ENCODE measurements at places on chromosomes 7 and 10.
A peak's percentile ranks its signal among the peaks of the same experiment; 100 is the strongest.

GRCh38 chr7:69588773-69589172 lies 9.5 kb upstream of the AUTS2 start:
- DNase-seq = no peak

DNA sequence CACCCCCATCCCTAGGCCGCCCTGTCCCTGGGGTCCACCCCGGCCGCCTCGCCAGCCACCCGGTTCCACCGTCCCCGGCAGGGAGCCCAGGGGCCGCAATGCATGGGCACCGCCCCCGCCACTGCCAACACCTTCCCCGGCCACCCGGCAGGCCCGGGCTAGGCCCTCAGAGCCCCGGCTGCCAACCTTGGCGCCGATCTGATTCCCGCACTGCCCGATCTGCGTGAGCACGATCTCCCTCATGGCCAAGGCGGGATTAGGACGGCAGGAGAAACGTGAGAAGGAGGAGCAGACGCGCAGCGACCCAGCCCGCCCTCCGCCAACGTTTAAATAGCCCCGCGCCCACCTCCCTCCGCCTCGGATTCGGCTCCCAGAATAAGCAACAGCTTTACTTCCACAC lies at the start of gene TUBB8:
TUBB8 (minus strand) TSS at position 301 of the 400 bp plus-strand sequence; CDS start at position 243, 58 bp downstream.
- no peak for DNase-seq

DNA sequence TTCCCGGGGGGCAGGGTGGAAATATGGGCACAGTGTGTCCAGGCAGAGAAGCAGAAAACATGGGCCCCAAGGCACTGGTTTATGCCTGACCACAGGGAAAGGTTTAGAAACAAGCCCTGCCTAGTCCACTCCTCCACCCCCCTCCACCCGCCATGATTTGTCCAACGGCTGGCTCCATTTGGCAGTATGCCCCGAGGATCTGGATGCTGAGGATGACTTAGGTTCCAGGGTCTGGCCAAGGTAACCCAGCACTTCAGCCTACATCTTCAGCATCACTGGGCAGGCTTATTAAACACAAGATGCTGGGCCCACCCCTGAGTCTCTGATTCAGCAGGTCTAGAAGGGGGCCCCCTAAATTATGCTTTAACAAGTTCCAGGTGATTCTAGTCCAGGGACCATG lies 121.9 kb downstream of the RALA start:
- no peak for DNase-seq

- no peak for DNase-seq
Measured at GRCh38 chr10:86583983-86584382, 62.4 kb upstream of the WAPL start.

- no peak for DNase-seq
Measured at GRCh38 chr10:11913079-11913641, 90.0 kb downstream of the PROSER2 start.

DNA sequence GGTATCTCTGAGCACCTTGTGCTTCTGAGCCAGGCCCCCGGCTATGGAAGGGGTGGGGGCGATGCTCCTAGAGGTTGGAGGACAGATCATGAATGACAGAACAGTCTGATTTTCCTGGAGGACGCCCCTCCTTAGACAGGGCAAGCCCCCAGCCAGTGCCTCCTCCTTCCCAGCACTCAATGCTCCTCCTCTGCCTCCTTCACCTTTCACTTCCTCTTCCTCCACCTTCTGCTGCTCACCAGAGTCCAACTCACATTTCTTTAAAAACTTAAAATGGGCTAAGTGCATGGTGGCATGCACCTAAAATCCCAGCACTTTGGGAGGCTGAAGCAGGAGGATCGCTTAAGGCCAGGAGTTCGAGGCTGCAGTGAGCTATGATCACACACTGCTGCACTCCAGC lies 71.1 kb upstream of the CUX1 start:
- no peak for DNase-seq

DNA sequence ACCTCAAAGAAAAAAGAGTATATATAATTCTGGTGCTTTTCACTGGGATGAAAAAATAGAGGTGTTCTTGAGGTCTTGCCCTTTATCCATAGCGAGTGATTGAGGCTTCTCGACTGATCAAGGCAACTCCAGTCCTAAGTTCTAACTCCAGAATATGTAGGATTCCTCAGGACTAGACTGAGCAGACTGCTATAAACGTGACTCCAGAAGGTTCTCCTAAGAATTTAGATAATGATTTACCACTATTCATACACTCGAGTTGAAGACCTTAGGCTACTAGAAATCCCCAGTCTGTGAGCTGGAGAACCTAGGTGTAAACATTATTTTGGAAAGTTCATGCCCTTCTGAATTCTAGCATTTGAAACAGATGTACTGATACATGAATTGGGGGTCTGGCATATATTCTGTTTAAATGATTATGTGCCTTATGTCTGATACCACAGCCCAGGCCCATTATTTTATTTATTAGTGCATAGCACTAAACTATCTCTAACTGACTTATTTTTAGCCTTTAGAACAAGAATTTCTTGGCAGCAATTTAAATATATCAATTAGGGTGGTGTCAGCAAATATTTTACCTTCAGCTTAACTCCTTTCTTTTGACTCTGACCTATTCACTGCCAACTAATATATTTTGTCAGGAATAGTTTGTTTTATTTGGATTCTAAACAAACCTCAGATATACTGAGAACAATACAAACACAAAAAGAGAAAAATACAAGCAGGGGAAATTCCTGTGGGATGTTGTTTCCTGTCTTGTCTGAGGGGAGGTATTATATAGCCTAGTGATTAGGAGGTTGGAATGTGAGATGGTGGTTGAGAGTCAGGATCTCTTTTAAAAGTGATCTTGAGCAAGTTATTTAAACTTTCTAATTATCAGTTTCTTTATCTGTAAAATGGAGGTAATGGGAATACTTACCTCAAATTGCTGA lies 75.8 kb downstream of the PODXL start:
- DNase-seq = no peak

GRCh38 chr7:117312593-117313580 lies 10.0 kb downstream of the WNT2 start:
- no peak for DNase-seq

DNA sequence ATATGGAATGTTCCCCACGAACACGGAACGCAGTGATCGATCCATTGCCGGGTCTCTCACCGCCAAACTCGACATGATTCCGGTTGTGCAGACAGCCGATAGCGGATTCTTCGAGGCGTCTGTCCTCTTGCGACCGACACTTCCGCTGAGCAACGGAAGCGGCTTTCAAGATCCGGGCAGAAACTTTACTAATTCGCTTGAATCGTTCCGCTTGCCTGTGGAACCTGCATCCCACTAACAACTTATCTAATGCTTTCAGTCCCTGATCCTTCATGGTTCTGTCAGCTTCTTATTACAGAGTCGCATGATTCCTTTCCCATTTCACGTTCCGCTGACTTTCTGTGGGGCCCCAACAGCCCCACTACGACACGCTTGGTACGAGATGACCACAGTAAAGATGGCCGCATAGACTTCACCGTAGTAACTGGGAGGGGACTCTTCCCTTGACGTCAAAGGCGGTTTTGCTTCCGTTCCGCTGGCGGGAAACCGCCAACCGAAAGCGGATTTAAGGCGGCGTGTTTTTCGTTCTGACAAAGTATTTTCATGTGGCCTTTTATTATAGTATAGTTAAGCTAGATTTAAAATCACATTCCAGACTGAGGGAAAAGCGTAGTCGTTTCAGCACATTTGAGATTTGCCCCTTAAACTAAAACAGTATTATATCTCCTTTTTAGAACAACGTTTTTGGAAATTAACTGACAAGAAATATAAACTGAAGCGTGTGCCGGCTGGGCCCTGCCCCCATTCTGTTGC lies at the start of gene CSTF2T:
CSTF2T (minus strand) TSS at position 121 of the 753 bp plus-strand sequence; CDS start at position 75, 46 bp downstream.
- peak; percentile 52 for DNase-seq

DNA sequence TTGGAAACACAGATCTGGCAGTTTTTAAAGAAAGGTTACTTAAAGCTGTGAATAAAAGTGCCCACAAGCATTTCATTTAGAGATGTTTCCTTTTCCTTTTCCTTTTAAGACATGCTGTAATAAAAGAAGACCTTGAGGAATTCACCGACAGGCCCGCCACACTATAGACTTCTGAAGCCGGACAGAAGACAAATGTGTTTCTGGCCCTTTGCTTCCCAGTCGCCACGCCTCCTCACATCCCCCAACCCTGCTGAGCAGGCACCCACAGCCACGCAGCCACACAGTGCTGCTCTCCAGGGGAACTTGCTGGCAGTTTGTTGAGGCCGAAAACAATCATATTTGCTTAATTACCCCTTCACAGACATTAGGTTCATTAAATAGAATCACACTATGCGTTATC lies 83.4 kb downstream of the SLC25A13 start:
- no peak for DNase-seq

DNA sequence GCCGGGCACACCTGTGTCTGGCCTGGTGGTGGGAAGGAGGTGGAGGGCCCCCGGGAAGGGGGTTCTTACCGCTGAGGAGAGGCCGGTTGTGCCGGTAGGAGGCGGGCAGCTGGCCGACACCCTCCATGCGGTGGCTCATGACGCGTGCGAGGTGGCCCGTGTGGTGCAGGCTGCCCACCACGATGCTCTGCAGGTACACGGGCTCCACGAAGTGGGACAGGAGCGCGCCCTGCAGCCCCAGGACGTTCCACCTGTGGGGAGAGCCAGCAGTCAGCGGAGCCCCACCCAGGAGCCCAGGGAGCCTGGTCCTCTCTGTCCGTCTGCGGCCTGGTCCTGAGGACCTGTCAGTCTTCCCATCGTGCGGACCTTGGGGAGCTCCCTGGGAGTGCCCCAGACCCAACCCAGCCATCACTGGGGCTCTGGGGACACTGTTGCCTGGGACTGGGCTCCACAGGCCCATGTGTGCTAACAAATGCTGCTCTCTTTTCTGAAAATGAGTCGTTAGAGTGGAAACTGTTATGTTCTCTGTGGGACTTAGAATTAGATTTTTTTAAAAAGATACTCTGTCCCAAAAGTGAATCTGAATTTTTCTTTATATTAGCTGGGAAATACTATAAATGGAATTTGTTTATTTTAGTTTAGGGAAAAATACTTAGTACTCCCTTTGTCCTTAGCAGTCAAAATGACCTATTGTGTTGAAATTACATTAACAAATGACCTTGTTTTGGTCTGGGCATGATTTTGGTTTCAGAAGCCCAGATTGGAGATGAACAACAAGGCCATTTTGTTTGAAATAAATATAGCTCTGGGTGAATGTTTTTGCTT lies 143.9 kb downstream of the WDR37 start:
- DNase-seq = no peak

- no peak for DNase-seq
Measured at GRCh38 chr10:84337199-84337598, 8.8 kb downstream of the CCSER2 start.

- no peak for DNase-seq
Measured at GRCh38 chr7:2863461-2864066, 19.5 kb upstream of the GNA12 start.

GRCh38 chr7:141221007-141221612 lies 147.2 kb downstream of the TMEM178B start:
- DNase-seq = no peak

- no peak for DNase-seq
Measured at GRCh38 chr10:84429926-84430520, 101.6 kb downstream of the CCSER2 start.

- DNase-seq = no peak
Measured at GRCh38 chr10:8473205-8473604, 418.7 kb downstream of the GATA3 start.
